Stimulated activated CD4-positive, alpha-beta T cell treated with anti-CD3 and anti-CD28 coated beads, Interleukin-1b, Interleukin-23, amount 100 ng/mL, for 1 hour (primary cell): ENCODE measurements at places on chromosomes 5 and 9.

- DNase-seq = no peak
These were observed 483.8 kb upstream of the CDH10 start for GRCh38 chr5:25128606-25129005.

- peak; percentile 34 for DNase-seq
These were observed 22.0 kb upstream of the MAPK9 start for GRCh38 chr5:180313677-180314505.

DNA sequence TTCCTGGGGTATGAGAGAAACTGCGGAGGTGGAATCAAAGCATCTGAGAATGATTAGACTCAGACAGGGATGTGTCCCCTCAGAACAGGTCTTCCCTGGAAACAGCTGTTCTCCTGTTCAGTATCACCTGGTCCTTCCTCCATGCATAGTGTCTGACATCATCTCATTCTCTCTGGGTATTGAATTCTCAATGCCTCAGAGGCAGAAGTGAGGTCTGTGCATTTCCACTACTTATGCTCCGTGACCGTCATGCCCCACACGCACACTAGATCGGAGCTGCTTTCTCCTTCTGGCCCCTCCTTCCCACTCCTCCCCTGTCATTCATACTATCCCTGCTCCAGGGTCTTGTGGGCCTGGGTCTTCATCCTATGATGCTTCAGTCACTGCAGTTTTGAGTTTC, 61.4 kb upstream of the DAB2IP start:
- no peak for DNase-seq

GRCh38 chr5:41527201-41527779, 16.9 kb upstream of the PLCXD3 start:
- DNase-seq = no peak

GRCh38 chr5:24643156-24643555, 1.6 kb downstream of the CDH10 start:
- no peak for DNase-seq
